ENCODE measurements at places on chromosomes 2 and 18.

DNA sequence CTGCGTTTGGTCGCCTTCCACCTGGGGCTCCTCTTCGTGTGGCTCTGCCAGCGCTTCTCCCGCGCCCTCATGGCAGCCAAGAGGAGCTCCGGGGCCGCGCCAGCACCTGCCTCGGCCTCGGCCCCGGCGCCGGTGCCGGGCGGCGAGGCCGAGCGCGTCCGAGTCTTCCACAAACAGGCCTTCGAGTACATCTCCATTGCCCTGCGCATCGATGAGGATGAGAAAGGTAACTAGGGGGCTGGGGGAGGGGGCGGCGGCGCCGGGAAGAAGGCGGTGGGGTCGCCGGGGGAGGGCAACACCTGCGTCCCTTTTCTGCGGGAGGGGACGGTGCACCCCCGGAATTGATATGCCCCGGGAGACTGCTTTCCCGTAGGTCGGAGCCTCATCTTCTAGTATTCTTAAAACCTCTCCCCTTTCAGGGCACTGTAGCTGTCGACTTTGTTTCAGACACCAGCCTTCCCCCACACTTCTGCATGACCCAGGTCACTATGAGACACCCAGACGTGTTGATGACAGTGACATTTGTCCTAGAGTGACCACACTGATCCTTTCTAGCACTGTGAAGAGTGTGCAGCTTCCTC lies 755 bp downstream of the SPAST start:
- DNase-seq, result peak; percentile 26

DNA sequence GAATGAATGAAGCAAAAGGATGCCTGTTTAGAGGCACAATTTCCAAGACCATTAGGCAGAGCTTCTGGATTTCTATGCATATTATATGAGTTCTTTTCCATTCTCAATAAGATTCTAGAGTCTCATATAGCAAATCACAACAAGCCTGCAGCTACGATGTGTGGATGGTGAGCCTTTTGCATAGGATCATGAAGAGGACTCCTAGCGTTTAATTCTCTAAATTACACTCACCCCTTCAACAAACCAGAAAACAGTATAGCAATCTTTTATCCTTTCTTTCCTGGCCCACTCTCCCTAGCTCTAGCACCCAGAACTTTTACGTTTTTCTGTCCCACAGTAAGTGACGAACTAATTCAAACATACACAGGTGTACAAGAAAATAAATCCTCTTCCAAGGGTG lies 293.1 kb upstream of the KLHL29 start:
- DNase-seq, result no peak

DNA sequence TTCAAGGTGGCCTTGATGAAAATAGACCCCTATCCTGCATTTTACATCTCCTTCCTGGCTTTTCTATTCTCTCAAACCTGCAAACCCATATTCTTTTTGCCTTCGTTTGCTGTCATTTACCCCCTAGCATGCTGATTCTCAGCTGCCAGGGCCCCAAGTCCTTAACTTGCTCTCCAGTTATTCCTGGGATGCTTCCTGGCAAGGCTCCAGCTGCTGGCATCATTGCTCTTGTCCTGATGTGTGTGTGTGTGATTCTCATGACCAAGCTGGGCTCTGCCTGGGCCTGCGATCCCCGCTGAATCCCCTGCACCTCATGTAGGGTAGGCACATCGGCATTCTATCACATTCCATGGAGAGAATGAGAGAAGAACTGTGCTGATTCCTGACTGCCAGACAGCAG lies 11.9 kb downstream of the NPAS2 start:
- DNase-seq, result no peak

GRCh38 chr2:10254373-10255188 lies 48.1 kb upstream of the HPCAL1 start:
- no peak for DNase-seq

GRCh38 chr2:113700186-113700841 lies 56.1 kb downstream of the SLC35F5 start:
- peak; percentile 79 for DNase-seq

- DNase-seq, result no peak
Observed at GRCh38 chr2:156445296-156446220, 9.4 kb downstream of the GPD2 start.

- DNase-seq, result no peak
Observed at GRCh38 chr2:72023678-72024390, 123.8 kb downstream of the CYP26B1 start.

GRCh38 chr2:233501198-233502076 lies 65.1 kb downstream of the USP40 start:
- DNase-seq, result no peak

DNA sequence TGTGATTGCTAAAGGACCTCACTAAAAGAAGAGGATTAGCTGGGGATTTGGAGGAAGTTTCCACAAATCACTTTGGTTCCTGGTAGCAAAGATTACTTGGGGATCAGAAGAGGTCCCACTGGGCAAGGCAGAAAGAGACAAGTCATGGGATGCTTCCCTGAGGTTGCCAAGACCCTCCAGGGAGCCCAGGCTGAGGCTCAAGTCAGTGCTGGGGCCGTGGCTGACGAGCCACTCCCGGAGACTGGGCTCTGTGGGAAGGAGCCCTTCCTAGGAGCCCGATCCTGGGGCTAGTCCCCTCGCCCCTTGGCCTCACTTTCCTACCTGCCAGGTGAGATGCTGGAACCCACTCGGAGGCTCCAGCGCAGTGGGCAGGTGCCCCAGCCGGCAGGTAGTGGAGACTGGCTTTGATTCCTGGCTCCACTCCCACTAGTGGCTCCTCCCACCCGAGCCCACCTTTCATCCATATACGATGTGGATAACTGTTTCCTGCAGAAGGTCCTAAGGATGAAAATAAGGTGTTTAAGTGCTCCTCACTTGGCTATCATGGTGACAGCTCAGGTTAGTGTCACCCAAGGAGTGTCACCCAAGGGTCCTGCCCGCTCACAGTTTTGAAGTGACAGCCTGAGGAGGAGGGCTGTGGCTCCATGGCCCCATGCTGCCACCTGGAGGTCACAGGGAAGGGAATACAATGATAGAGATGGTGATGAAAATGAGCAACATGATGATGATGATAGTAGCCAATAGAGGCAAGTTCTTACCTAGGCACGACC lies 100.5 kb downstream of the CAPN13 start:
- peak; percentile 48 for DNase-seq

Measured in MM.1S (cell line).